ENCODE measurements at places on chromosomes 13 and 19.

- DNase-seq, result no peak
Measured at GRCh38 chr13:48505597-48506091, 27.2 kb downstream of the RCBTB2 start.

DNA sequence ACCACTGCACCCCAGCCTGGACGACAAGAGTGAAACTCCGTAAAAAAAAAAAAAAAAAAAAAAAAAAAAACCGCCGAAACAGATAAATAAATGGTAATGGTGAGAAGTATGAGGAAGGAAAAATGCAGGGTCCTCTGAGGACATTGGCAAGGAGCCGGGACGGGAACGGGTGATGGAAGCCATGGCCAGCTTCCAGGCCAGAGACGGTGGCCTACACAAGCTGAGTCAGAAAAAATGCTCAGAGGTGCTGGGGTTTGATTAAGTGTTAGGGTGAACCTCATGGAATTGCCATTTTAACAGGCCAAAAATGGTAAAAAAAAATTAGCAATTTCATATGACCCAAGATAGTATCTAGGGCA is 866 bp upstream of the ZSWIM4 start:
- peak; percentile 93 for DNase-seq

GRCh38 chr13:111486801-111487200 is 166.4 kb downstream of the TEX29 start:
- DNase-seq, result peak; percentile 31

DNA sequence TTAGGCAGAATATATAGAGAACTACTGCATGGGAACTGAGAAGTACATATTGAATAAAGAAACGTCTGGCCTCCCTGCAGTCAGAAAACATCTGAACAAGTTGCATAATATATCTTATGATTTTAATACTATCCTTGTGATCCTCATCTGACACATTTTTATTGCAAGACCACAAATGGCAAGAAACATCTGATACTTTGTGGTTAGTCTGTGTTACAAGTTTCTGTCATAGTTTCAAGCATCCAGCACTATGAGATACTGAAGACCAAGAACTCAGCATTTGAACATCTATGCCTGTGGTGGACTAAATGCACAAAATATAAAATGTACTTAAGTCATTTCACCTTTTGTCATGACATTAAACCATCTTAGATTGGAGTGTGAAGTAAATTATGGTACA is 1175.8 kb upstream of the MIR17HG start:
- no peak for DNase-seq

GRCh38 chr13:88707646-88708045 is 1036.5 kb downstream of the SLITRK5 start:
- no peak for DNase-seq

DNA sequence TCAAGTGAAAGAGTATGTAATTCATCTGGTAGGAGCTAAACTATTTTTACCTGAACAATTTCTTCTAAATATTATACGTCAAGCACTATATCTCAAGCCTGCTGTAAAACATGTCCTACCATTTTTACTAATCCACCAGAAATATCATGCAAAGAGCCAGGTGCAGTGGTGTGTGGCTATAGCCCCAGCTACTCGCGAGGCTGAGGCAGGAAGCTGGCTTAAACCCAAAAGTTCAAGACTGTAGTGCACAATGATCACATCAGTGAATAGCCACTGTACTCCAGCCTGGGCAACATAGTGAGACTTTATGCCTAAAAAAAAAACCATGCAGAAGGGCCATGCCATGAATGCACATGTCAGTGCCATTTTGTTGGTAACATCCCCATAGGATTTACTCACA is 20.7 kb upstream of the CLN5 start:
- DNase-seq, result no peak

DNA sequence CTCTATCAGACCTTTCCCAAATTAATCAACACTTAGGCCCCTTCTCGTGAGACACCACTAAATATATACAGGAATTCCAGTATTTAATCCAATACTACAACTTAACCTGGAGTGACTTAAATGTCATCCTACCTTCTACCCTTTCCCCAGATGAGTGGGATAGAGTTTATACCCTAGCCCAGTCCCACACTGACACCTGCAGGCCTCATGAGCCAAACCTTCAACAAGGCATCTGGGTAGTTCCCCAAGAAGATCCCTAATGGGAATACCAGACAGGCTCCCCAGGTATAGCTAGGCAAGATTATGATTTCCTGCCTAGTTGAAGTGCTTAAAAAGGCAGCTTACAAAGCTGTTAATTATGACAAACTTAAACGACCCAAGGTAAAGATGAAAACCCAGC is 15.9 kb downstream of the ZNF83 start:
- DNase-seq, result no peak

DNA sequence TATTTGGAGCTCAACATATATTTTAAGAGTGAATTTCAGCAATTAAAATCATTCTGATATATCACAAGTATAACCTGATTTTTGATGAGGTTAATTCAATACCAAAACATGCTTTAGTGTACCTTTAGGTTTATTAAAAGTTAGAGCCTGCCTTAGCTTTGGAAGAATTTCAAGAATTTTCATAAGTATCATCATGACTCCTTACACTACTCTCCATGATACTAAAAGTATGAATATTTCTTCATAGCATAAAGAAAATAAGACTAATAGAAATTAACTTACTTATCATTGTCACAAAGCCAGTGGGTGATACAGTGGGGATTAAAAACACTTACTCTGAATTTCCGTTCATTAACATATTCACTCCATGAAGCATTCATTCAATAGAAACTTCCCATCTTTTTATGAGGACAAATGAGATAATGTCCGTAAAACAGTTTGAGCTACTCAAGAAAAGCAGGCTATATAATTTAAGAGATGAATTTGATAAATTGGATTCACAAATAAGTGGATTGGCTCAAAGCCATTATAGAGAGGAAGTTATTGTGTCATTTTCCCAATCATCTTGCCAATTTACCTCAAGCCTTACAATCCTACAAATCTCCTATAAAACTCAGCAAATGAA is 214.0 kb downstream of the PCDH9 start:
- DNase-seq, result no peak

DNA sequence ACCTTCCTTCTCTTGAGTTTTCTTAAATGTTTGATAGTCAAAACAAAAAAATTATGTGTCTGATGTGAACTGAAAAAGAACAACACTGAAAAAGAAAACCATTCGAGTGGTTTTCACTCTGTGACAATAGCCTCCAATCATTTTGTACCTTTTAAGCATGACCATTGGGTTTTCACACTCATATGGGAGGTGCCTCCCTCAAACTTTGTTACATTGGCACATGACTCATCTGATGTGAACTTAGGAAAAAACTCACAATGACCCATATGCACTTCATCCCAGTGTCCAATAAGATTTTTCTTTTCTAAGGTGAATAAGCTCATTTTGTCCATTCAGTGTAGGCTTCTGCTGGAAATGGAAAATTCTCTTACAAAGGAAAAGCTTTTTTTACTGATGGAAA is 66.6 kb upstream of the XPO4 start:
- no peak for DNase-seq

GRCh38 chr13:107407074-107407473 is 808.3 kb downstream of the LIG4 start:
- DNase-seq, result no peak

GRCh38 chr13:20441879-20442278 is 83.8 kb downstream of the CRYL1 start:
- DNase-seq, result no peak

- DNase-seq, result no peak
Measured at GRCh38 chr19:4709440-4710280, 14.0 kb downstream of the DPP9 start.

GRCh38 chr19:36120092-36120983 is 5.1 kb downstream of the TBCB start:
- no peak for DNase-seq

GRCh38 chr13:86559901-86560300 is 760.7 kb upstream of the SLITRK6 start:
- no peak for DNase-seq

GRCh38 chr19:40356681-40357595 is 8.4 kb downstream of the PLD3 start:
- no peak for DNase-seq

DNA sequence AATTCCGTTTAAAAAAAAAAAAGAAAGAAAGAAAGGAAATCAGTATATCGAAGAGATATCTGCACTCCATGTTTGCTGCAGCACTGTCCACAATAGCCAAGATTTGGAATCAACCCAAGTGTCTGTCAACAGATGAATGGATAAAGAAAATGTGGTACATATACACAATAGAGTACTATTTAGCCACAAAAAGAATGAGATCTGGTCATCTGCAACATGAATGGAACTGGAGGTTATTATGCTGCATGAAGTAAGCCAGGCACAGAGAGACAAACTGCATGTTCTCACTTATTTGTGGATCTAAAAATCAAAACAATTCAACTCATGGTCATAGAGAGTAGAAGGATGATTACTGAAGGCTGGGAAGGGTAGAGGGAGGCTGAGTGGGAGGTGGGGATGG is 16.3 kb downstream of the ZNF565 start:
- DNase-seq, result no peak

- no peak for DNase-seq
Measured at GRCh38 chr19:5867201-5868136, 2.9 kb downstream of the FUT5 start.

DNA sequence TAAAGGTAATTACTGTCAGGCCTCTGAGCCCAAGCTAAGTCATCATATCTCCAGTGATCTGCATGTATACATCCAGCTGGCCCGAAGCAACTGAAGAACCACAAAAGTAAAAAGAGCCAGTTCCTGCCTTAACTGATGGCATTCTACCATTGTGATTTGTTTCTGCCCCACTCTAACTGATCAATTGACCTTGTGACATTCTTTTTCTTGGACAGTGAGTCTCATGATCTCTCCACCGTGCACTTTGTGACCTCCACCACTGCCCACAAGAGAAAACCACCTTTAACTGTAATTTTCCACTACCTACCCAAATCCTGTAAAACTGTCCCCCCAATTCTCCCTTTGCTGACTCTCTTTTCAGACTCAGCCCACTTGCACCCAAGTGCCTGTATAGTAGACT is 17.2 kb upstream of the CXCL17 start:
- DNase-seq, result no peak

Data from posterior vena cava (tissue), 2 donors.